ENCODE measurements at places on chromosomes 13 and 19.

DNA sequence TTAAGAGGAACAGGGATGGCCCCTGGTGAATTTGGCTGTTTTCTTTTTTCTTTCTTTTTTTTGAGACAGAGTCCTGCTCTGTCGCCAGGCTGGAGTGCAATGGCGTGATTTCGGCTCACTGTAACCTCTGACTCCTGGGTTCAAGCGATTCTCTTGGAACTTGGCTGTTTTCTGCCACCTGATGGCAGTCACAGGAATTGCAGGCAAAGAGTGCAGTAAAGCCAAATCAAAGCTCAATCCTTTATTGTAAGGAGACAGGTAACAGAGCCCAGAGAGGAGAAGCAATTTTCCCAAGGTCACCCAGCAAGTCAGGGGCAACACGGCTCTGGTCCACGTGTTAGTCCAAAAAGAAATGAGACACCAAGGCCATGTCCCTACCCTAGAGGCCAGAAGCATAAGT lies 6.2 kb downstream of the TINCR start:
- DNase-seq: no peak

DNA sequence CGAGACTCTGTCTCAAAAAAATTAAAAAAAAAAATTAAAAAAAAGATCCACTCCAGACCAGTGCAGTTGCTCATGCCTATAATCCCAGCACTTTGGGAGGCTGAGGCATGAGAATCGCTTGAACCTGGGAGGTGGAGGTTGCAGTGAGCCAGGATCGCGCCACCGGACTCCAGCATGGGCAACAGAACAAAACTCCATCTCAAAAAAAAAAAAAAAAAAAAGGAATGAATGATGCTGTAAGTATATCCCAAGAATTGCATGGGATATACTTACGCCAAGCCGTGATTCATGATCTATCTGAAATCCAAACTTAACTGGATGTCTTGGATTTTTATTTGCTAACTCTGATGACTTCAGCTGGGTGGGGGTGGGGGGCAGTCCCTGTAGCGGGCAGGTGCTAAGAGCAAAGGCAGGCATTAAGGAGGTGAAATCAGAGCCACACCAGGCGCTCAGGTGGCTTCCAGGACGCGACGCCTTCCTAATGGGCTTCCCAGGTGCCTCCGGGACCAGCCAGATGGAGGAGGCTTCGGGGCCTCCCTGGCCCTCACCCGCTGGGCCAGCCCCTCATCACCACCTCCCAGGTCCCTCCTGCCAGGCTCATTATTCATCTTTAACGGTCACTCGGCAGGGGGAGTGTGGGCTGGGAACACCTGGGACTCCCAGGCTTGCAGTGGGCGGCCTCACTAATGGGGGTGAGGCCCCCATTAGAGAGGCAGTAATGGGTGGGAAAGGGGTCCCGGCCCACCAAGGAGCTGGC lies 11.4 kb upstream of the FUT5 start:
- DNase-seq: no peak

DNA sequence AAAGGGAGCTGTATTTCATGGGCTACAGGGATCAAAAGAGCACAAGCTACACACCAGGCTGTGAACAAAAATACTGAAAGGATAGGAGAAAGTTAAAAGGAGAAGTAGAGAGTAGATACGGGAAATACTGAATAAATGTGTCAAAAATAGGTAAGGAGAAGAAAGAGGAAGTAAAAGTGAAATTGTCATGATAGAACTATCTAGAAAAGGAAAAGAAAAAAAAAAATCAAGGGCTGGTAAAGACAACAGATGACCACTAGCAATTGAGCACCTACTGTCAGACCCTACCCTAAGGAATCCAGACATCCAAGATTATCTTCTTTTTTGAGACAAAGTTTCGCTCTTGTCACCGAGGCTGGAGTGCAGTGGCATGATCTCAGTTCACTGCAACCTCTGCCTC lies 4.8 kb downstream of the RUBCNL start:
- no peak for DNase-seq

DNA sequence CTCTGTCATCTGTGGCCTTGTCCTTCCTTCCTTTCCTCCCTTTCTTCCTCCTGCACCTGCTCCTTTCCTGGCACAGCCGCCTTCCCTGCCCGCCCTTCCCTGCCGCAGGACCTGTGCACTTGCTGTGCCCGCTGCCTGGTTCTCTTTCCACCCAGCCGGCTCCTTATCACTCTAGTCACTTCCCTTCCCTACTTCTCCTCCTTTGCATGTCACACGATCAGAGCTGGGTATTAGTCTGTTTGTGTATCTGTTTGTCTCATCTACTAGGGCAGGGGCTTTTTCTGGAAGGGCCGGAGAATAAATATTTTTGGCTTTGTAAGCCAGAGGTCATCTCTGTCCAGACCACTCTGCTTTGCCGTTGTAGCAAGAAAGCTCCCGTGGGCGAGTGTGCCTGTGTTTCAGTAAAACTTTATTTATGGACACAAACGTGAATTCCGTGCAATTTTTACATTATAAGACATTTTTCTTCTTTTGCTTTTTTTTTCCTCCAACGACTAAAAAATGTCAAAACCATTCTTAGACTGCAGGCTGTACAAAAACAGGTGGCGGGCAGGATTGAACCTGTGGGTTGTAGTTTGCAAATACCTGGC lies 6.1 kb downstream of the KDM4B start:
- DNase-seq: no peak

DNA sequence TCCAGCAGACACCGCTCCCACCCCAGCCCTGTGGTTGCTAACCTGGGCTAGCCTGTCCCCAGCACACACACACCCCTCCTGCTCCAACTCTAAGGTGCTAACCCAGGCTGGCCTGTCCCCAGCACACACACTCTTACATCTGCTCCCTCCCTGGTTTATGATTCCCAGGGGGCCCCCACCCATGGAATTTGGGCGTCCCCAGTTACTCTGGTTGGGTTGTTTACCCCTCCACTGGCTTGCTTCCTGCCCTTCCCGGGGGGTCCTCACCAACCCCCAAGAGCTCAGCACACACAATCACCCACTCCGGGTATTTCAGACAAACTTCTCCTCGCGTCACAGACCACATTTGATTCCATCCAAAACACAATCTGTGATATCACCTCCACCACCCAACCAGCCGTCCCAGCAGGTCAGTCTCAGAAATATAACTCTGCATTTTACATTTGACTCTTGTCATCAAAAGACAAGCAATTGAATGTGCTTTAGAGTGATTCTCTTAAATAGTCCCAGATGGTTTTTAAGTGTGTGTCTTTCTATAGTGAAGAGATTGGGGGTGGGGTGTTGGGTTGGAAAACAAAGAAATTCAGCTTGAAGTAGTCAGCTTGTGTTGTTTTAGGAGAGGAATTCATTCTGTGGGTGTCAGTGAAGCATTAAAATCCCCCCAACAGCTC lies 20.1 kb downstream of the COL4A2 start:
- DNase-seq: no peak

DNA sequence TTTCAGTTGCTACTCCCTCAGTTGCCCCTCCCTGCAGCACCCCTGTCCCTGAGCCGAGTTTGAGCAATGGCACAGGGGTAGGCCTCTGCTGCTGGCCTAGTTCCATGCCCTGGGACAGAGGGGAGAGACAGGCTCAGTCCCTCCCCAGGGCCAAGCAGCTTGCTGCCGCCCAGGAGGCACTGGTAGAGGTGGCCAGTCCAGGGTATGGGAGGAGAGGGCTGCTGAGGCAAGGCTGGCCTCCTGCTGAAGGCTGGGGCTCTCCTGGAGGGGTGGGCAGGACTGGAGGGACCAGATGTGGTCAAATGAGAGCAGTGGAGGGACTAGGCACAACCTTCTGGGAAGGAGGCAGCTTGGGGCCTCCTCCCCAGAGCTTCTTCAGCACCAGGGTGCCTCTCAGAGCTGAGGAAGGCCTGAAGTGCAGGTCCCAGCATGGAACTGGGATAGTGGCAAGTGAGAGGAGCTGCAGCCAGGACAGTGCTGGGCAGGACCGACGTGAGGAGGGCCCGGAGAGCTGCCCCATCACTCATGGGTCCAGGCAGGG lies 29.8 kb upstream of the VSTM2B start:
- no peak for DNase-seq

- no peak for DNase-seq
Measured at GRCh38 chr13:100357764-100358163, 230.8 kb downstream of the GGACT start.

- no peak for DNase-seq
Measured at GRCh38 chr19:39296055-39296645, at the start of gene IFNL1. IFNL1 (plus strand) TSS chr19:39296407; CDS start chr19:39296422, 15 bp downstream.

GRCh38 chr19:46520616-46521015 lies 24.9 kb upstream of the PNMA8B start:
- DNase-seq: no peak

DNA sequence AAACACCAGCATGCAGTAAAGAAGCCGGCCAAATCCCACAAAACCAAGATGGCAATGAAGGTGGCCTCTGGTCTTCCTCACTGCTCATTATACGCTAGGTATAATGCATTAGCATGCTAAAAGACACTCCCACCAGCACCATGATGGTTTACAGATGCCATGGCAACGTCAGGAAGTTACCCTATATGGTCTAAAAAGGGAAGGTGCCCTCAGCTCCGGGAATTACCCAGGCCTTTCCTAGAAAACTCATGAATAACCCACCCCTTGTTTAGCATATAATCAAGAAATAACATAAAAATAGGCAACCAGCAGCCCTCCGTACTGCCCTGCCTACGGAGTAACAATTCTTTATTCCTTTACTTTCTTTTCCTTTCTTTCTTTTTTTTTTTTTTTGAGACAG lies 21.1 kb upstream of the PLEKHF1 start:
- no peak for DNase-seq

GRCh38 chr19:40530091-40530901 lies 46.4 kb upstream of the SHKBP1 start:
- no peak for DNase-seq

DNA sequence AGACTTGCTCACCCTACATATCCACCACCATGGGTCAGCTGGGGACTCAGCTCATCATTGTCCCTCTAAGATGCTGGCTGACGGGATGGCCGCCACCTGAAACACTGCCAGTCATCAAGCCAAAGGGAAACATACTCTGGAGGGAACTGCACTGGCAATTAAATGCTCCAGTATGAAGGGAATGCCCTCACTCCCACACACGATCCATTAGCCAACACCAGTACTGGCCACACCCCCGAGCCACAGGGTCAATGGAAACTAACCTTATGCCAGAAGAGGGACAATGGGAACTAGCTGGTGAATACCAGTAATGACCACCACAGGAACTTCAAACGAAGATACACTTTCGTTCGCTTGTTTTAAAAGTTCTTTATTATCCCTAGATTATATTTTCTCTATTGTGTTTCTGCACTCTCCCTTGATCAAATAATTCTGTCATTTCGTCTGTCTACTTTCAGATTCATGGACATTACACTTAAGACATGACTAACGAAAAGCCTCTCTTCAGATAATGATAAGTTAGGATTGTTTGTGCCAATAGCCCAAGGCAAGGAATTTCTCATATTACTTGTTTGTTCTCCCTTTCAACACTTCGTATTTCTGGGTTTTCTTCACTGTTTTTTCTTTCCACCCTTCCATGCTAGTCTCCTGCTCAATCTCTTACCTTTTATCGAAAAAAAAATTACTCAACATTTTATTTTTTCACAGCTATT lies 1.7 kb upstream of the ZNF507 start:
- DNase-seq: no peak

DNA sequence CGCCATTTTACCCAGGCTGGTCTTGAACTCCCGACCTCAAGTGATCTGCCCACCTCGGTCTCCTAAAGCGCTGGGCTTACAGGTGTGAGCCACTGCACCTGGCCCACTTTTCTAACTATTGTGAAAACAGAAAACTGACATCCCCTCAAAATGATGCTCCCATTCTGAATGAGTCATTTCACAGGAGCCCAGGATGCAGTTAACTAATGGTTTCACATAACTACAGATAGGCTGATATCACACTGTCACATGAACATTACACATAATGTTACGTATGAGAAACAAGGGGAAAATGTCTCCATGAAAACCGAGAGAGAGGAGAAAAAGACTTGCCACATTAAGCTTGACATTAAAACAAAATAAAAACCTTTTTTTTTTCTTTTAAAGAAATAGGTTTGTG lies 37.5 kb downstream of the N4BP2L2 start:
- DNase-seq: no peak

GRCh38 chr19:30780456-30780855 lies 408.3 kb downstream of the ZNF536 start:
- DNase-seq: no peak

- DNase-seq: no peak
Measured at GRCh38 chr13:99228737-99229691, 28.4 kb downstream of the UBAC2 start.

DNA sequence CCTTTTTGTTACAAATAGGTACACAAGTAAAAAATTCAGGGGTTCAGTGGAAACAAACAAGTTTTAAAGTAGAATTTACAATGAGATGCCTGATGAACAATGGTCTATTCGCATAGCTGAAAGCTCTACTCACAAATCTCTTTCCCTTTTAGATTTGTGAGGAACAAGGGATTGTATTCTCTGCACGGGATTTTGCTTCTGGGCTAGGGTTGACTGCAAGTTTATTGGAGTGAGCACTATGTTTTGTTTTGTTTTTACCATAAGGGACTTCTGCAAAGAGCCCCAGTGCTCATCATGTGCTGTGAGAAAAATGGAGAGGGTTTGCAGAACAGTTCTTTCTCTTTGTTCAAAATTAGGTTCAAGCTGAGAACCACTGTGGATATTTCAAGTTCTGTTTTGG lies 160.5 kb downstream of the DLEU7 start:
- DNase-seq: no peak

- no peak for DNase-seq
Measured at GRCh38 chr13:110331362-110331761, 24.3 kb downstream of the COL4A2 start.

DNA sequence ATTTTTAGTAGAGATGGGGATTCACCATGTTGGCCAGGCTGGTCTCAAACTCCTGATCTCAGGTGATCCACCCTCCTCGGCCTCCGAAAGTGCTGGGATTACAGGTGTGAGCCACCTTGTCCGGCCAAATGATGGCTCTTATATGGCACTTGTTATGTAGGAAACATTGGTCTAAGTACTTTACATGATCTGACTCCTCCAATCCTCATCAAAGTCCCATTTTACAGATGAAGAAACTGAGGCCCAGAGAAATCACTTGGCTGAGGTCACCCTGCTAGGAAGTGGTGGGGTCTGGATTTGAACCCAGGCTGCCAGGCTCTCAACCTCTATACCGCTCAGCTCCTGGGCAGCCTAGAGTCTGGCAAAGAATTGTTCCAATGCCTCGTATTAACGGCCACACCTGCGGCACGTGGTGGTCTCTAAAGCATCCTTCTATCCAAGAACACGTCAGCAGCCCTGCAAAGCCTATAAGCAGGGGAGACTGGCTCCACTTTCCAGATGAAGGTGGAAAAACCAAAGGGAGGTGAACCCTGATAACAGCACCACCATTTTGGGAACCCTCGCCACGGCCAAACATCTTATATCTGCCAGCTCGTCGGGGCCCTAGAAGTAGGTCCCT lies 18.1 kb downstream of the SHANK1 start:
- no peak for DNase-seq
